ENCODE measurements at places on chromosomes 13 and 19. TPM values are rescaled to one million over a fixed set of nuclear protein-coding genes. Genes with fewer than 3 reads are reported as not detected.

PTGIR gene
- total RNA-seq = 24.8 TPM

NEK3 gene
- total RNA-seq = 6.0 TPM

FLT3LG gene
- 10.1 TPM for total RNA-seq

NLRP9 gene
- not detected for total RNA-seq

CD33 gene
- total RNA-seq = 12.9 TPM

OR4F17 gene
- not detected for total RNA-seq

IRGC gene
- not detected for total RNA-seq

OR7C1 gene
- total RNA-seq = 0.74 TPM

LYL1 gene
- total RNA-seq = 4.3 TPM

KLK10 gene
- total RNA-seq = not detected

MYH14 gene
- 0.78 TPM for total RNA-seq

SIGLEC10 gene
- total RNA-seq = 27.0 TPM

GIPC3 gene
- total RNA-seq = 3.0 TPM

DNA sequence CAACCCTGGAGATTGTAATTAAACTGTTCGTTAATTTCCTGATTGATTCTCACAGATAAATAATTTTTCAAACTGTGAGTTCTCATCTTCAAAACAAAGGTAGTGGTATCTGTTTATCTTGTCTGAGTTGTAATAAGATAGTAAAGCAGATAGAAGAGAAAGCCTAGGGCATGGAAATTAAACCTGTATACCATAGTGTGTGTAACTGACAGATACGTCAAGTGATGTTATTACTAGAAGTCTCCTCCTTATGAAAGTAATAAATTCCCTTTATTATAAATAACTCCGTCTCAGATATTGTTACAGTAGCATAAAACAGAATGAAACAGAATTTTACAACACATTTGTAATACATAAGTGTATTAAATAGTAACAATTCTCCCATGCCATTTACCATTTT, 1065.1 kb downstream of the SLITRK1 start:
- DNase-seq = no peak

DNA sequence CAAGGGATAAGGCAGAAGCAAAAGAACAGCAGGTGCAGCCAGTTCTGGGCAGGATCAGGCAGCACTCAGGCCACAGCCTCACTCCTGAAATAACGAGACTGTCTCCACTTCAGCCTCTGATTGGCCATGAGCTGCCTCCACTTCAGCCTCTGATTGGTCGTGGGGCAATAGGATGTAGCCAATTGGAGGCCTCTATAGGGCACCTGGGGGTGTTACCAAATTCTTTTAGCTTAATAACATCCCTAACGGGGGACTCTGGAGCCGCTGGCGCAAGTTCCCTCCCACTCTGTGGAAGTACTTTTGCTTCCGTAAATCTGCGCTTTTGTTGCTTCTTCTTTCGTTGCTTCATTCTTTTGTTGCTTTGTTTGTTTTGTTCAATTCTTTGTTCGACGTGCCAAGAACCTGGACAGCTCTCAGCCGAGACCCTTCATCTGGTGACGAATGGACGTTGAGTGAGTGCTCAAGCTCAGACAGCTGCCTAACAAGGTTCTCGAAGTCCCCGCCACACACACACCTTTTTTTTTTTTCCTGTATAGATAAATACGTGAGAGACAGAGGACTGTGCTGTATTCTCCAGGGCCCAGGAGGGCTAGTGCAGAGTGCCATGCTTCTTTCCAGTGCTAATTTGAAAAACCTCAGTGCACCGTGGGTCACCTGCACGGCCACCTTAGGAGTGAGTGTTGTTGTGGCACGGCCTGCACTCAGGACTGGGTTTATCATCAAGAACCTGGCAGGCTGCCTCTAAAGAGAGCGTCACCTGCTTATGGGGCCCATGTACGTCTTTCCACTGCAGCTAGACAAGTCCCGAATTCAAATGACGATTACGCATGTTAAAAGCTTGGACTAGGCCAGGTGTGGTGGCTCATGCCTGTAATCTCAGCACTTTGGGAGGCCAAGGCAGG, 32.0 kb upstream of the TUBGCP3 start:
- no peak for DNase-seq

DNA sequence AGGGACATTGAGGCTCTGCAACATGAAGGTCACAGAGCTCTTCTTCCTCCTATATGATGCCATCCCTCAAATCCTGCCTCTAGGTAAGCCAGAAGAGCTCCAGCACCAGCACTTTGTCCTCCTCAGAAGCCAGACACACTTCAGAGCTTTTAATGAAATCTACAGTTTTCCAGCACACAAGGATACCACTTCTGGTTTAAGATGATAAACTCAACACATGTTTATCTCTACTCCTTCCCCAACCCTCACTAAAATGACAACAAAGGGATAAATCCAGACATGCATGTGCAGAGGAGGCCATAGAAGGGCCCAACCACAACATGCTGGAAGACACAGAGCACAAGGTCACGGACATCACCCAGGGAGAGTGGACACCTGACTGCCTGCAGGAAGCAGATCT, 195.3 kb downstream of the USP12 start:
- no peak for DNase-seq

DNA sequence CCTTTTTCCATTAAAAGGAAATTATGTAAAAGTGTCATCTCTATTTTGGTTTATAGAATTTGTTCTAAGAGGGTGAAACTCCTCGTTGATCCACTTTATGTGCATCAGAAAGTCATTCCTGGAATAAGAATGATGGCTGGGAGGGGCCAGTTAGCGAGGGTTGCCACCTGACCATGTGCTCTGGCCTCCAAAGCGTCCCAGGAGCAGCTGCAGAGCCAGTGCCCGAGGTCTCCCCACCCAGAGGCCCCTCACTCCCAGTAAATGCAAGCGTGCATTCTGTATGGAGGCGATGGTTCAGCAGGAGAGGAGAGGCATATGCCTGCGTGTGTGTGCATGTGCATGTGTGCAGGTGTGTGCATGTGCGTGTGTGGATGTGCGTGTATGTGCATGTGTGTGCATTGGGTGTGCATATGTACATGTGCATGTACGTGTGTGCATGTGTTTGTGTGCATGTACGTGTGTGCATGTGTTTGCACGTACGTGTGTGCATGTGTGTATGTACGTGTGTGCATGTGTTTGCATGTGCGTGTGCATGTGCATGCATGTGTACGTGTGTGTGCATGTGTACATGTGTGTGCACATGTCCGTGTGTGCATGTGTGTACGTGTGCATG, 345.8 kb downstream of the TEX29 start:
- DNase-seq = no peak

- no peak for DNase-seq
Measured at GRCh38 chr13:77891041-77891440, 27.6 kb downstream of the EDNRB start.

- DNase-seq = no peak
Measured at GRCh38 chr19:53246498-53246897, 8.2 kb downstream of the ZNF677 start.

DNA sequence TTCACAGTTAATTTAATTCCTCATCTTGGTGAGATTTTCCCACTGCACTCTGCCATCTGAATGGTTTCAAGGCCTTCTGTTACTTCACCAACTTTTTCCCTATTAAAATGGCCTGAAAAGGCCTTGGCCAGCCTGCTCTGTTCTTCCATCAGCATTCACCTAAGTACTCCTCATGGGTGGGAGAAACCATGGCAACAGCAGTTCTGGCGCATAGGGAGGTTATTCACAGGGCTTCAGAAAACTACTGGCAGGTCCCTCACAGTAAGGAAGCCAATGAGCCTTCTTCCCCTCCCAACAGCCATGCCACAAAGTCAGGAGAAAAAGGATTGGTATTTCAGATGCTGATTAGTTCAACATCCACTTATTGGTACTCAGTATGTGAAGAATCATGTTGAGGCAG, 17.2 kb upstream of the GJB2 start:
- no peak for DNase-seq

GRCh38 chr19:10780368-10780767, 55.6 kb downstream of the TMED1 start:
- peak; percentile 80 for DNase-seq

DNA sequence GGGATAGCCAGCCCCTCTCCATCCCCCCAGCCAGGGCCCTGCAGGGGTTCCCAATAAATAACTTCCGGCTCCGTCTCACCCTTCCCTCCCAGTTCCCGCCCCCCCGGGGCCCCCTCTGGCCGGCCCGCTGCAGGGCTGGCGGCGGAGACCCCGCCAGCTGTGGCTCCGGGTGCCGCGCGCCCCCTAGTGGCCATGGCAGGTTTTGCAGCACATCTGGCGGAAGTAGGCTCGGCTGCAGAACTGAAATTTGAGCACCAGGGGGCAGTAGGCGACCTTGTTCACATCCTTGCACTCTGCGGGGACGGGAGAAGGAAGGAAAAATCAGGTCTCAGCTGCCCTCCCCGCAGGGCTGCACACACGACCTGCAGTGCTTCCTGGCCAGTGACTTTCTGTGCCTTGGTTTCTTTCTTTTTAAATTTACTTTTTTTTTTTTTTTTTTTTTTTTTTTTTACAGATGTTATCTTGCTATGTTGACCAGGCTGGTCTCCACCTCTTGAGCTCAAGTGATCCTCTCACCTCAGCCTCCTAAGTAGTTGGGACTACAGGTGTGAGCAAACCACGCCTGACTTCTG, 3.6 kb upstream of the MYO1F start:
- DNase-seq = peak; percentile 84

DNA sequence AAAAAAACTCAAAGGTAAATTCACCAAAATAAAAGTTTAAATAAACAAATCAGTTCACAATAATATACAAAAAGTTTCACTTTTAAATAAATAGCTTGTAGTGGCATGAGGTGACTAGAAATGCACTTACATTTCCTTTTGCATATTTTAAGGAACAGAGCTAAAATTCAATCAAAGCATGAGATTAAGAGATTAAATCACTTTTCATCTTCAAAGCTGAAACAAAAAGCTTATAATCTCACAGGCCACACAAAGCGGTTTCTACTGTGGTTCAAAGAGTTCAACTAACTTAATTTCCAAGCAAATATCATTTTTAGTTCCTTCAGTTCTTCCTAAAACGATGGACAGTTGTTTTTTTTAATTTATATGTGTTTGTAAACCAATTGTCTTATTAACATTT, 38.9 kb downstream of the TSC22D1 start:
- no peak for DNase-seq

GRCh38 chr19:45408830-45409556, 2.5 kb downstream of the POLR1G start:
- DNase-seq = no peak

- DNase-seq = no peak
Measured at GRCh38 chr19:45103508-45104319, 10.7 kb downstream of the PPP1R37 start.

Measured in adrenal gland (tissue), 19 donors.